ENCODE measurements at places on chromosomes 12 and 14. TPM values are rescaled to one million over a fixed set of nuclear protein-coding genes. Genes with fewer than 3 reads are reported as not detected.

- no peak for DNase-seq
Observed at GRCh38 chr12:92059960-92060359, 85.7 kb downstream of the BTG1 start.

POTEG gene
- polyA plus RNA-seq, result 0.02 TPM

PPFIA2 gene
- polyA plus RNA-seq, result 0.23 TPM

- peak; percentile 54 for DNase-seq
Observed at GRCh38 chr14:21268617-21269251, 508 bp downstream of the HNRNPC start.

DNA sequence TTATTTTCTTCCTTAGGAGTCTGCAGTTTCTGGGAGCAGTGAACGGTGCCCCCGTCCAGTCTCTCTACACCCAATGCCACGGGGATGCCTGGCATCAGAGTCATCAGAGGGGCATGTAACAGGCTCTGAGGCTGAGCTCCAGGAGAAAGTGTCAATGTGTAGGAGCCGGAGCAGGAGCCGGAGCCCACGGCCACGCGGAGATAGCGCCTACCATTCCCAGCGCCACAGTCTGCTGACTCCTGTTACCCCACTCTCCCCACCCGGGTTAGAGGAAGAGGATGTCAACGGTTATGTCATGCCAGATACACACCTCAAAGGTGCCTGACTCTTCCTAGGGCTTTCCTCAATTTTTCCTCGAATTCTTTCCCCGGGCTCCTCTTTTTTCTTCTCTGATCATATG lies 3.3 kb upstream of the PA2G4 start:
- DNase-seq, result no peak

GSC gene
- polyA plus RNA-seq, result 0.27 TPM
